NCI-H748 treated with DMSO at 0.1 percent for 48 hours (cell line): ENCODE measurements at places on chromosomes 3 and 15.

DNA sequence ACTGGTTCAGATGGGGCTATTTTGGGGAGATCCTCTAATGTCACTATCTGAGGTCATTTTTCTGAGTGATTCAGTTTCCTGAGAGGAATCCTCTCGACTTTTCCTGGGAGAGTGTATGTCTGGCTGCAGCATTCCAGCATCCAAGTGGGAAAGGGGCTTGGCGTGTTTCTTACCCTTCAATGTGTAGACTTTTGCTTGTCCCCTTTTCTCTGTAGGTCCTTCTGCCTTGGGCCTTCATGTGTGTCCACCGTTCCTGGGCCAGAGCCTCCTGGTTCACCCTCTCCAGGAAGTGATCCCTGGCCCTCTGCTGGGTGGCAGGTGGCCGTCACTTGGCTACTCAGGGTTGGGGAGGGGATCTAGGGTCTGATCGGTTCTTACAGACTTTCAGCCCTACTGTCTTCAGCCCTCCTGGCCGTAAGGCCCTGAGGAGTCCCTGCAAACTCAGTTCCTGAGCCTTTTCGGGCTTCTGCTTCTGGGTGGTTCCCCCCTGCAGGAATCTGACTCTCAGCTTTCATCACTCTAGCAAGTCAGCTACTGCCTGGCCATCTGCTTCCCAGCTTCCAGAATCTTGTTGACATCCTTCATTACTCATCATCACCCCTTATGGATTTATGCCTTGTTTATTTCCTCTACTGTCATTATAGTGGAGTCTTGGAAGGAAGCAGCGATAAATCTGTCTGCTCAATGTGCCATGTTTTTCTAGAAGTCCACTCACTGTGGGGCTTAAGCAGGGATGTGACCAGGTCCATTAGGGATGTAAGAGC lies 36.5 kb downstream of the GOLGA6L10 start:
- DNase-seq, result no peak

DNA sequence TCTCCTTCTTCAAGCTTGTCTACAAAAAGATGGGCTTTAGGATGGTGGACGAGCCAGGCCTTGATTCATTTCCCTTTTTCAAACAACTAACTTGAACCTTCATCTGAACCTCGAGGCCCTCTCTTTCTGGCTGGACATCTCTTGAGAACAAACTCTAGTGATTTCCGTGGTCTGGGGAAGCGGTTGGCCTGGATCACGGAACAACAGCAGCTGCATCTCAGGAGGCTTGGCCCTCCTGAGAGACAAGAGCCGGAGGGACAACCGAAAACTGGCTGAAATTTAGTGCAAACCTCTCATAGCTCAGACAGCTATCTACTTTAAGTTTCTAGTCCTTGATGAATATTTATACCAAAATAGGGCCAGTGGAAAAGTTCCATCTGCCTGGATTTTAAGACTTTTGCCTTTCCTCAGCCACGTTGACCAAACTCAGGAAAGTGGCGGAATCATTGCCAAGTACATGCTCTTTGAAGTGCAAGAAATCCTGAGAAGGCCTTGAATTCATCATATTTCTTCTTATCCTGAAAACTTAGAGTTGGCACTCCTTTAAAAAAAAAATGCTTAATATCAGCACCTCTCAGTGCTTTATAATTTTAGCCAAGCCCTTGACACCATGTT lies 14.5 kb downstream of the LMCD1 start:
- no peak for DNase-seq

- DNase-seq, result no peak
These were observed 22.0 kb downstream of the GASK1A start for GRCh38 chr3:43001094-43001553.

- no peak for DNase-seq
These were observed 321.0 kb upstream of the C2CD4B start for GRCh38 chr15:62486041-62486440.

- no peak for DNase-seq
These were observed 40.8 kb downstream of the CHST14 start for GRCh38 chr15:40511472-40512133.
